ENCODE measurements at places on chromosomes 11 and 22. TPM values are rescaled to one million over a fixed set of nuclear protein-coding genes. Genes with fewer than 3 reads are reported as not detected.
A peak's percentile ranks its signal among the peaks of the same experiment; 100 is the strongest.

DNA sequence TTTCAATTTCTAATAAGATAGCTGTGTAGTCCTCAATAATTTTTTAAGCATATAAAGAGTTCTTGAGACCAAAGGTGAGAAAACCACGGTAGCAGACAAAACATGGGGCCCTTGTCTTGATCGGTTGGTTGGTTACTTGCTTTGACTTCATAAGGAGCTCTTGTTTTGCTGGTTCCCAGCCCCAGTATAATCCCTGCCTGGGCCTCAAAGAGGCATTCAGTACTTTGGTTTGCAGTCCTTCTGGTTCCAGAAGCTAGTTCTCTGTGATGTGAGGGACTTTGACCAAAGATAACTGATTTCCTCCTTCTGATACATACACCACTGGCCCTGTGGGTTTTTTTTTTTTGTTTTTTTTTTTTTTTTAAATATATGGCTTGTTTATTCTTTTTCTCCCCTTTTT, 17.1 kb downstream of the MARK2 start:
- H3K4me1 ChIP-seq, result peaks cover 7% of the 10 kb centered on the region
- no peak overlapping the region for H3K27ac ChIP-seq
- H3K27me3 ChIP-seq, result no peaks in the 10 kb centered on the region
- no peak for DNase-seq

- no peak overlapping the region for H3K4me3 ChIP-seq
- DNase-seq, result peak; percentile 86
- no peaks in the 10 kb centered on the region for H3K4me1 ChIP-seq
- H3K36me3 ChIP-seq, result no peaks in the 10 kb centered on the region
Observed at GRCh38 chr22:37457093-37457893, 28.9 kb downstream of the MFNG start.

DNA sequence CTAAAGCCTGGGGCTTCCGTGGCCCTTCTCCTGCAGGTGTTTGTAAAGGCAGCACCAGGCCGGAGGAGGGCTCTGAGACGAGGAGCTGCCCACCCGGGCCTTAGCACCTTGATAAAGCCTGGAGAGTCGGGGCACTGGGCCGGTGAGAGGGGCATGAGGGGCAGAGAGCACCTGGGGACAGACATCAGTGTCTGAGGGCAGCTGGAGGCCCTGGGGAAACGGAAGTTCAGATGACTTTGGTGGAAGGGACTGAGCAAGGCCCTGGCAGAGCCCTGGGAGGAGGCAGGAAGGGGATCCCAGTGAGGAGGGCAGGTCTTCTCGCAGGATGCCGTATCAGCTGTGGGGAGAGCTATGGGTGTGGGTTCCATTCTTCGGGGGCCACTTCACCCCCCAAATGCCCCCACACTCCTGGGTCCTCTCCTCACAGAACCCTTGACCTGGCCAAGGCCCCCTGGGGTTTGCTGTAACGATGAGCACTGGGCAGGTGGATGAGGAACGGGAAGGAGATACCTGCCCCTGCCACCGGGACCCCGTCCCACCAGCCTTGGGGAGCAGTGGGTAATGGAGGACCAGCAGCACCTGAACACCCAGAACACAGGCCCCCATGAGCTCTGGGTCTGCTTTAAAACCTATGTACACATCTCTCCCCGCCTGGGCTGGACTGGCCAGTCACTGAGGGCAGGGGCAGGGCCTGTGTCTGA, 7.4 kb downstream of the C1QTNF6 start:
- H3K36me3 ChIP-seq, result peaks cover 5% of the 10 kb centered on the region
- H3K4me3 ChIP-seq, result no peak overlapping the region
- H3K27me3 ChIP-seq, result peaks cover 6% of the 10 kb centered on the region
- no peak for DNase-seq
- no peak overlapping the region for H3K27ac ChIP-seq
- H3K4me1 ChIP-seq, result peaks cover 8% of the 10 kb centered on the region

DNA sequence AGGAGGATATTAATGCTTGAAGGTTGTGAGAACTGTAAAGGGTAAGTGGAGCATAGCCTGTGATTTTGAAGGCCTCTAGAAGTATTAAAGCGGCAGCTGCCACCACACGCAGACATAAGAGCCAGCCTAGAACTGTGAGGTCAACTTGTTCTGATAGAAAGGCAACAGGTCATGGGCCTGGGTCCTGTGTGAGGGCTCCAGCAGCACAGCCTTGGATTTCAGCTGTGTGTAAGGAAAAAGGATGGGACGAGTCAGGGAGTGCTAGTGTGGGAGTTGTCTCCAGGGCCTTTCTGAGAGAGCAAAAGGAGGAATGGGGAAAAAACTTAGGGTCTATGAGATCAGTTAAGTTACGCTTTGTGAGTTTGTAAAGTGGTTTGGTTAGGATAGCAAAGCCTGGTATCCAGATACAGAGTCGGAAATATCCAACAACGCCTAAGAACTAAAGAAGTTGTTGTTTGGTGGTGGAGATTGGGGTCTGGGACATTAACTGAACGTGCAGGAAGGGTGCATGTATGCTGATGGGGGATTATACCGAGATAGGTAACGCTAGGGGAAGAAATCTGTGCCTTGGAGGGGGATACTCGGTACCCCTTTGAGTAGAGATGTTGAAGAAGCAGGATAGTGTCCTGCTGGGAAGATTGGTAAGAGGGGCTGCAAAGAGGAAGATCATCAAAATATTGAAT, 17.4 kb upstream of the ANO1 start:
- H3K27ac ChIP-seq, result no peak overlapping the region
- H3K27me3 ChIP-seq, result no peaks in the 10 kb centered on the region
- no peak overlapping the region for H3K4me3 ChIP-seq
- H3K36me3 ChIP-seq, result no peaks in the 10 kb centered on the region
- peaks cover 10% of the 10 kb centered on the region for H3K4me1 ChIP-seq

SPON1 gene
- total RNA-seq, result 120 TPM

- peaks cover 35% of the 10 kb centered on the region for H3K4me1 ChIP-seq
- H3K27ac ChIP-seq, result no peak overlapping the region
- DNase-seq, result no peak
- peaks cover 11% of the 10 kb centered on the region for H3K27me3 ChIP-seq
Observed at GRCh38 chr22:36910461-36910860, 3.0 kb upstream of the CSF2RB start.

DNA sequence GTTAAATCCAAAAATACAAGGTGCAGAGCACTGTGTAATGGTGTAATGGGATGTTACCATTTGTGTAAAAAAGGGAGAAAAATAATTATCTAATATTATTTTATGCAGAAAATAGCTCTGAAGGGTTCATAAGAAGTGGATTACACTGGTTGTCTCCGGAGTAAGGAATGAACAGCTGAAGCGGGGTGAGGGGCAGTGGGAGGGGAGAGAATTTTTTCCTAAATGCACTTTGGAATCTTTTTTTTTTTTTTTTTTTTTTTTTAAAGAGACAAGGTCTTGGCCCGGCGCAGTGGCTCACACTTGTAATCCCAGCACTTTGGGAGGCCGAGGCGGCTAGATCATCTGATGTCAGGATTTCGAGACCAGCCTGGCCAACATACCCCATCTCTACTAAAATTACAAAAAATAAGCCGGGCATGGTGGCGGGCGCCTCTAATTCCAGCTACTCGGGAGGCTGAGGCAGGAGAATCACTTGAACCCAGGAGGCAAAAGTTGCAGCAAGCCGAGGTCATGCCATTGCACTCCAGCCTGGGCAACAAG, 6.8 kb upstream of the POLR3H start:
- no peak overlapping the region for H3K27ac ChIP-seq
- H3K4me3 ChIP-seq, result no peak overlapping the region
- no peak for DNase-seq
- no peaks in the 10 kb centered on the region for H3K36me3 ChIP-seq
- H3K4me1 ChIP-seq, result no peaks in the 10 kb centered on the region
- H3K27me3 ChIP-seq, result peaks cover 4% of the 10 kb centered on the region
